ENCODE measurements at places on chromosomes 3 and 15. TPM values are rescaled to one million over a fixed set of nuclear protein-coding genes. Genes with fewer than 3 reads are reported as not detected.

The CCDC32 gene
- total RNA-seq, result 7.6 TPM

The MRAS gene
- 20.1 TPM for total RNA-seq

The IGSF10 gene
- total RNA-seq, result 1.0 TPM

The PARL gene
- 34.6 TPM for total RNA-seq

GRCh38 chr3:120192579-120192978 is 92.4 kb downstream of the GPR156 start:
- H3K27me3 ChIP-seq, result no peaks in the 10 kb centered on the region
- no peak for DNase-seq
- H3K4me1 ChIP-seq, result no peaks in the 10 kb centered on the region
- H3K27ac ChIP-seq, result no peak overlapping the region

DNA sequence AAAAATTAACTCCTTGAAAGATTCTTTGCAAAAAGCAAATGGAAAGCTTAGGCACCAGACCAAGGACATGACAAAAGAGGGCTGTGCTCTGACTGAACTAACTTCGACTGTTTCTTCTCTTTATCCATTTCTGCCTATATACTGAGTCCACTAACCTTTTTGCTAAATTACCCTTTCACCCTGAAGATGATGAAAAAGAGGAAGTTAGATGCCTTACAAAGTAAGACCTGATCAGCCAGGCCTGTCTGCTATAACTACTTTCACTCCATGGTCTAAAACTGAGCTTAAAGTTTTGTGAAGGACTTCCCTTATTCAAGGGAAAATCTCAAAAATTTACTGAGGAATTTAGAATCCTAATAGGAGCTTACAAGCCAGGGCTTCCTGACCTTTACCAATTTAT is 6.2 kb upstream of the IGSF10 start:
- H3K4me1 ChIP-seq, result no peaks in the 10 kb centered on the region
- no peak for DNase-seq
- no peak overlapping the region for H3K4me3 ChIP-seq
- no peaks in the 10 kb centered on the region for H3K36me3 ChIP-seq
- H3K27me3 ChIP-seq, result no peaks in the 10 kb centered on the region

GRCh38 chr3:77071809-77072208 is 31.9 kb downstream of the ROBO2 start:
- H3K4me1 ChIP-seq, result no peaks in the 10 kb centered on the region
- no peak overlapping the region for H3K4me3 ChIP-seq
- H3K27ac ChIP-seq, result no peak overlapping the region
- no peaks in the 10 kb centered on the region for H3K27me3 ChIP-seq
- H3K36me3 ChIP-seq, result no peaks in the 10 kb centered on the region
- DNase-seq, result no peak

DNA sequence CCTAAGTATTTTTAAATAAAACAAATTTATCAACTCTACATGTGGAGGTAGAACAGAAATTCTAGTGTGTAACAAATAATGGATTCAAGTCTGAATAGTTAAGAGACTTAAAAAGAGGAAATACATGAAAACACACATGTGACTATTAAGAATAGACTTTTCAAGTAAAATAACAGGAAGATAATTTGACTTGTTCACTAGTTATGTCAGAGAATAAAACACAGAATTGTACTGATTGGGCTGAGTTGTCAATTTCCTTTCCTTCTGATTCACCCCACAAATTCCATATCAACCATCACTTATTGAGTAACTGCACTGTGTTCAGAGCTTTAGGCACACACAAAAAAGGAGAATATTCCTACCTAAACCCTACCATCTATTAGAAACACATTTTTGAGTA is 557.2 kb downstream of the TUSC7 start:
- H3K27me3 ChIP-seq, result no peaks in the 10 kb centered on the region
- no peak overlapping the region for H3K4me3 ChIP-seq
- no peak for DNase-seq
- no peaks in the 10 kb centered on the region for H3K36me3 ChIP-seq

DNA sequence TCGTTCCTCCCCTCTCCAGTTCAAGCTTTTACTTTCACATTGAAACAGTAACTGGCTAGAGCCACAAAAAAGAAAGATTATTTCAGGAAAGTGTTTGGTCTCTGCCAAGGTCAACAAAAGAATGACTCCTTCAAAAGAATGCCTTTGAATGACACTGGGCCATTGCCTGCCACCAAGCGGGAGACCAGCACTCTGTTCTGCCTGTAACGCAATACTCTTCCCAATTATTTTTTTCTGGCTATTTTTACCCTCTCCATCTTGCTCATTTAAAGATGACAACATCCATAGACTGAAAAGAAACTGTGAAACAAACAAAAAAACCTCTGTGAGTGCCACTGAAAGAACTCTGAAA is 37.3 kb downstream of the EHHADH start:
- H3K4me3 ChIP-seq, result no peak overlapping the region
- H3K4me1 ChIP-seq, result peaks cover 9% of the 10 kb centered on the region
- H3K27ac ChIP-seq, result peak overlapping the region; percentile 75
- H3K27me3 ChIP-seq, result no peaks in the 10 kb centered on the region

DNA sequence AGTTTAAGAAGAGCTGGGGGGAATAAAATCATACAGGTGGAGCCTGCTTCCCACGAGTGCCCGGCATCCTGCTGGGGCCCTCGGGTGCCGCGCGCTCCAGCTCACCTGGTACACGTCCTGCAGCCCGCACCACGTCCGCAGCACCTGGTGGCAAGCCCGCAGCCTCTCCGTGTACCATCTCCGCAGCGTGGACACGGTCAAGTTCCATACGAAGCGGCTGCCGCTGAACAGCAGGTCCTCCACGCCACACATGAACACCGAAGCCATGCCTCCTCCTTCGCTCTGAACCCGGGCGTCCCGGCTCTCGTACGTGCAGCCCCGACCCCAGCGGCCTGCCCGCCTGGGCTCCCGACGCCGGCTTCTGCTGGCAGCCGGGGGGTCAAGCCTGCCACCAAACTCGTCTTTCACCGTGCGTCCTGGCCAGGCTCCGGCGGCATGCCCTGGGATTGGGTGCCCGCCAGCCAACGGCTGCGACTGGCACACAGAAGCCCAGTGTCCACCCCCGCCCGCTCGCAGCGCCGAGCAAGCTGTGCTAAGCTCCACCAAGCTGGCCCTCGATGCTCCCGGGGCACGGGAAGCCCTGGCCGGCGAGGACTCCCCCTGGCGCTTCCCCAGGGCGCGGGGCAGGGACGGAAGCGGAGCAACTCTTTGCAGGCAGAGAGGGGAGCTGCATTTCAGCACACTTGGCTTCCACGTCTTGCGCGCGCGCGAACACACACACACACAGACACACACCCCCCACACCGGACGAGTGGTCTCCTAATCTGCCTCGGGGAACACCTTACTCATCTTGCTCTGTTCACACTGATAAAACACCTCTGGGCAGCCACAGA is at the start of gene FRMD4B:
Gene FRMD4B, minus strand, starts transcription at position 366 of the 833 bp plus-strand sequence. Its CDS starts 99 bp downstream, at position 267.
- DNase-seq, result peak; percentile 68
- peaks cover 14% of the 10 kb centered on the region for H3K4me1 ChIP-seq
- H3K4me3 ChIP-seq, result no peak within 1 kb of the TSS
- no peaks in the 10 kb centered on the region for H3K36me3 ChIP-seq
- no peak within 1 kb of the TSS for H3K27ac ChIP-seq
- H3K27me3 ChIP-seq, result no peaks in the 10 kb centered on the region

All from body of pancreas (tissue), 4 donors.